ENCODE measurements at places on chromosomes 7 and 10.

- DNase-seq = no peak
These were observed 3.1 kb downstream of the NKX2-3 start for GRCh38 chr10:99535764-99536337.

DNA sequence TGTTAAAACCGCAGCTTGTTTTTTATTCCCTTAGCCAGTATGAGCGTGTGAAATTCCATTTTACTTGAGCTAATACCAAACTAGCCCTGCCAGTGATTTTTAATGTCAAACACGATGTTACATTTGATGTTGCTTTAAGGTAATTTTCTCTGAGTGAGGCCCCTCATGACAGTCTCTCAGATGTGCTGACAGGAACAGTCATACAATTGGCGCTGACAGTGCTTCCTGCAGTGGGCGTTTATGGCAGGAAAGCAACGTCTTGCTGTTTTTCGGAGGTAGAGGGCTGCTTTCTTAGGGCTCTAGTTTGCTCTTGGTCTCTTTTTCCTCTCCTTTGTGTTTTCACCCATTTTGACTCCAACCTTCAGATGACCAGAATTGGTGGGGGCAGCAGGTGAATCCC lies 19.3 kb downstream of the PON1 start:
- no peak for DNase-seq

GRCh38 chr7:66167773-66168387 lies 37.3 kb upstream of the TPST1 start:
- no peak for DNase-seq

GRCh38 chr7:85153715-85154114 lies 33.1 kb downstream of the SEMA3D start:
- DNase-seq = no peak

- no peak for DNase-seq
These were observed 13.8 kb downstream of the CYTH3 start for GRCh38 chr7:6258440-6259182.

- no peak for DNase-seq
These were observed 34.5 kb downstream of the LHPP start for GRCh38 chr10:124496150-124496549.

GRCh38 chr7:68476966-68477365 lies 1121.3 kb upstream of the AUTS2 start:
- no peak for DNase-seq

- DNase-seq = no peak
These were observed 23.0 kb downstream of the ECHDC3 start for GRCh38 chr10:11765141-11765540.

DNA sequence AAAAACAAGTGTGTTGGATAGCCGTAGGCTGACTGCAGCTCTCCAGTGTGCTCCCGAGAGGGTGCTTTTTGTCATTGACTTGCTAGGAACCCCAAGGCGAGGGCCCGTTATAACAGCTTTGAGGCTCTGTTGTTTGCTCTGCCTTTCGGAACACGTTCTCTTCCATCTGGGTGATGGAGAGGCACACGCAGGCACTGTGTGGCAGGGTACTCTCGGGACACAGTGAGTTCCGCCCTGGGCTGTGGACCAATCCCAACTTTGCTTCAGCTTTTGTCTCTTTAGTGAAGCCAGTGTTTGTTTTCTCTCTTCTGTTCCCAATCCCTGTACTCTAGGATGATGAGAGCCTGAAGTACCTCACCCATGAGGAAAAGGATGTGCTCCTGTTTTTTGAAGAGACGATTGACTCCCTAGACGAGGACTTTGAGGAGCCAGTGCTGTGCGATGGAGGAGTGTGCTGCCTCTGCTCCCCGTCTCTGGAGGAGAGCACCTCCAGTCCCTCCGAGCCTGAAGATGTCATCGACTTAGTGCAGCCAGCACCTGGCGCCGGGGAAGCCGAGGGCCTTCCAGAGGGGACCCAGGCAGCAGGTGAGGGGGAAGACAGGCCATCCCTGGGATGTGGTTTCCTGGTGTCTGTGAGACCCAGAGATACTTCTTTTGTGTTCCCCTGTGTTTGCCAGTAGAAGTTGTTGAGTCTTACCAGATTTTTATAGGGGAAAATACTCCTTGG lies 43.2 kb downstream of the PROSER2 start:
- DNase-seq = no peak

- DNase-seq = peak; percentile 52
These were observed 1.8 kb downstream of the MMRN2 start for GRCh38 chr10:86955501-86956194.

DNA sequence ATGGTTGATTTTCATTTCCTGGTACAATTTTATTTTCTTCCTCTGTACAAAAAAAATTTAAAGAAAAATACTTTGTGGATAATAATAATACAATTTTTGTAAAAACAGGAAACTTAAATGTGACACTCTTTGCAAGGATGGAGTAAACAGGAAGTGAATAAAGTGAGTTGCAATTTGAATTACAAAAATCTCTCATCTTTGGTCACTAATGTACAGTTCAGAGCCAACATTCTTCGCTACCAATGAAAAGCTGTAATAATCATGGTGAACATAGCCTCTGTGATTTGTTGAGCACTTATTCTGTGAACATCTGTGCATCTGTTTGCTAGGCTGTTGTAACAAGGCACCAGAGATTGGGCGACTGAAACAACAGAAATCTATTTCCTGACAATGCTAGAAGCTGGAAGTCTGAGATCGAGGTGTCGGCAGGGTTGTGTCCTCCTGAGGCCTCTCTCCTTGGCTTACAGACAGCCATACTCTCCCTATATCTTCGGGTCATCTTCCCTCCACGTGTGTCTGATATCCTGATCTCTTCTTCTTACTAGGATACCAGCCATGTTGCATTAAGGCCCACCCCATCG lies 295.3 kb upstream of the KLF6 start:
- no peak for DNase-seq

DNA sequence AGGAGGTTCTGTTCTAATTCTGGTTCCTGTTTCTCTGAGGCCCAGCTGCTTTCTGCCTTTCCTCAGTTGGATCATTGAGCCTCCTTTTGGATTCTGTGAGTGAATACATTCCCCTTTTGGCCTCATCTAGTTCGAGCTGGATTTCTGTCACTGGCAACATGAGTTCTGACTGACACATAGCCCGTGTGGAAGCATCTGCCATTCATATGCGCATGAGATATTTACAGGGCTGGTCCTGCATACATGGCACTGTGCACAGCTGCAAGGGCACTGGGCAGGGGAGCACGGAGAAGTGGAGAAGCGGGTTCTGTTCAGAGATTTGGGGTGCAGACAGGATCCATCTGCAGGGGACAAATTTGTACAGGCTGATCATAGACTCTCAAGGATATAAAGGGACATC lies 352.8 kb downstream of the RPS24 start:
- DNase-seq = no peak

DNA sequence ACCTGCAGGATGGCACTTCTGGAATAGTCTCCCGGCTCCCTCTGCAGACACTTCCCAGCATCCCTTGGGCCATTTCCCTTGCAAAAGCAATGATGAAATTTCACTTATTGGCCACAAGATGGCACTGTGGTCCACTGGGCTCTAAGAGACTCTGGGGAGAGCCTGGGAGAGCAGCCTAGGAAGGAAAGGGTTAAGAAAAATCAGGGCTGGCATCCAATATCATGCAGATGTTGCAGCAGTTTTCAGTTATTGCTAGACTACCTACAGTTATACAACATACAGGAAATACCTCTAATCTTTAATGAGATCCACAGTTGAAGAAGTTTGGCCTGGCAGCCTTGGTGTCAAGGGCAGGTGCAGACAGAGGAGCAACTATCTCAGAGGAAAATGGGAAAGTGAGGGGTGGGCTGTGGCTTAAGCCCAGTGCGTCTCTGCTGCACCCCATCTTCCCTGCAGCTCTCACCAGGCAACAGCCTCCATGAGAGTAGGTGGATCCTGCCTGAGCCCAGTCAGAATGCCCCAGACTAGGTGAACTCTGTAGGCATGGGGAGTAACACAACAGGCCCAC lies 100.2 kb upstream of the PRSS58 start:
- DNase-seq = no peak

GRCh38 chr7:152702-153391 lies 39.5 kb upstream of the FAM20C start:
- peak; percentile 35 for DNase-seq

DNA sequence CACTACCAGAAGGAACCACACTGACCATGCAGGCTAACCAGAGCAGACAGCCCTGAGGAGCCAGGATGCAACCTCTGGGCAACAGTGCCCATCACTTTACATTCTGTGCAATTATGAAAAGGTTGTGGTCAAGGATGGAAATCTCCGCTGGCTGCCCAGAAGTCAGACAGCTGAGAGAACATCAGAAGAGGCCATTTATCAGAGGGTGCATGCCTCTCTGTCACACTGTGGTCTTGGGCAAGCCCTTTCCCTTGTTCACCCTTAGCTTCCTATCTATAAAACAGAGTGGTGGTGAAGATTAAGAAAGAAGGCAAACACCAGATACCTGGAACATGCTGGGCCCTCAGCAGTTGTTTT lies 120.7 kb upstream of the GDF10 start:
- DNase-seq = no peak

DNA sequence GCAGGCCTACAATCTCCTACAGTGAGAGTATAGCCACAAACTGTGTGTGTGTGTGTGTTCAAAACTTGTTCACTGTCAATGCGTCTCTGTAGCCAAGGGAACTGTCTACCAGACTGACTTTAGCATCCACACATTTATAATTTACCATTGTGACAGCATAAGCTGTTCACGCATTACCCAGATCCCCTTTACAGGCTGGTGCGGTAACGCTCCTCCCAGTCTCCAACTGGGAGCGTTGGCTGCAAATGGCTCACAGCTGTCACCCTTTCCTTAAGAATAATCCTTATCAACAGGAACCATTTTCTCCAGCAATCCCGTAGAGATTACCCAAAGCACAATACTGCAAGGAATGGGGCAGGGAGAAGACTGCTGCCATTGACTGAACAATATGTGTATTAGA lies 199.5 kb downstream of the GPAM start:
- no peak for DNase-seq

DNA sequence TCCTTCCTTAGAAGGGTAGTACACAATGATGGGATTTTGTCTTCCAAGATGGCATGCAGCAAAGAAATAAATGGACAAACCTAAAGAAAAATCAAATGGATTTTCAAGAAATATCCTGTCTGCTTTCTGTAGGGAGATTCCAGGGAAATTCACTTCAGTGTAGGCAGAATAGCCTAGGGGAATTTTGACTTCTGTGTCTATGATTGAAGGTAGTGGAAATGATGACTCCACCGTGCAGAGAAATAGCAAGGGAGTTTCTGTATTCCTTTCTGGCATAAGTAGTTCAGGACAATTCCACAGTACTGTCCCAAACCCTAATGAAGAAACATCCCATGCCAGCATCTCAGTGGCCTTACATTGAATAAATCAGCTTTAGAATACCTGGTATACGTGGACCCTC lies 9.5 kb downstream of the ATOH7 start:
- DNase-seq = no peak

- no peak for DNase-seq
These were observed 8.4 kb downstream of the BNIP3 start for GRCh38 chr10:131973160-131973951.

DNA sequence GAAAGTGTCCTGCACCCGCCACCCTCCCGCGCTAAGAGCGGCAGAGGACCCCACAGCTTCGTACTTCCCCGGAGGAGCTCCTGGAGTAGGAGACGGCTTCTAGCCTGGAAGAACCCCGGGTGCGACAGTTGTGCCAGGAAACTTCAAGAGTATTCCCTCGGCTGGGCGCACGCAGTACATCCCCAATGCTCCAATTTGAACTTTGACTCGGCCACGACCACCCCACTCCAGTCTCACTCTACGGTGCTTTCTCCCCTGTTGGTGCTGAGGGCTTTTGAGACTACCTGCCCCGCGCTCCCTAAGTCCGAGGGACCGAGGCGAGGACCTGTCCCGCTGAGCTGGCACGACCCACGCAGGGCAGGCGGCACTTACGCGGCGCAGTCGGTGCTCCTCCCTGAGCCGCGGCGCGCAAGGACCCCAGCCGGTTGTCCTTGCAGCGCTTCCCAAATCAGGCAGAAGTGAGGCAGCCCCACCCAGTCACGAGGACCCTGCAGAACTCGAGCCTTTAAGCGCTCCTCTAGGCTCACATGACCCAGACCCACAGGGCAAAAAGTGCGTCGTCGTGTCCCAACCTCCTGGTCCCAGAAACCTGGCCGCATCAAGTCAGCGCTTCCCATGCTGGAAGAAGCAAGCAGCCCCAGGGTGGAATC lies at the start of gene CPVL:
CPVL (minus strand) TSS at position 481 of the 650 bp plus-strand sequence. CDS start 25,476 bp downstream, outside the sequence.
- DNase-seq = peak; percentile 79

GRCh38 chr10:94417321-94417720 lies 15.0 kb downstream of the TBC1D12 start:
- no peak for DNase-seq

GRCh38 chr10:112448888-112449287 lies 1.9 kb downstream of the VTI1A start:
- no peak for DNase-seq

- no peak for DNase-seq
These were observed 56.2 kb downstream of the CREM start for GRCh38 chr10:35182631-35183510.

DNA sequence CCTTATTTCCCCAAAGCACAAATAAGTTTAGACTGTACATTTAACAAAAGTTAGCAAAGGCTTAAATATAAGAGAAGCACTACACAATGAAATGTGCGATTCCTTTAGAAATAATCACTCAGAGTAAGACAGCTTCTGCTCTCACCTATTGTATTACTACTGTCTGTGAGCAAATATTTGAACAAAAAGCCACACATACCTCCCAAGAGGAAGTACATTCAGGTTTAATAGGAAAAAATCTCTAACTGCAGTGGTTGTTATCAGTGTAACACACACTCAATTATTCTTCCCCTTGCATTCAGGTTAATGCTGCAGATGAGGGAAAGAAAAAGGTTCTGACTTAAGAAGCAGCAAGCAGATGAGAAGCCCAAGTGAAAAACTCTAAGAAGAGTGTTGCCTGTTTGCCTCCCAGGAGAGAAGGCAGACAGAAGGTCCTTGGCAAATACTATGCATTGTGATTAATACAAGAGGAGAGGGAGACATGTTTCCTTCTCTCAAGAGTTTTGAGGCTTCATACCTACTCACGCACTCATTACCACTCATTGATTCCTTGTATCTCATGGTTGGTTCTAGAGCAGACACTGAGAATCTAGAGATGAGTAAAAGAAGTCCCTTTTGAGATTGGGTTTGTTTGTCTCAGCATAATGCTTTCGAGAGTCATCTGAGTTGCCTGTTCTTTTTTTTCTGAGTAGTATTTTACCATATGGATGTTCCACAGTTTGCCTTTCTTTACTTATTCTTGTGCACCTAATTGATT lies 13.6 kb downstream of the GIMAP4 start:
- no peak for DNase-seq

- DNase-seq = no peak
These were observed 66.8 kb downstream of the POU6F2 start for GRCh38 chr7:39044489-39044888.

GRCh38 chr10:33600381-33600780 lies 265.9 kb upstream of the NRP1 start:
- no peak for DNase-seq

Measured in lower lobe of right lung (tissue), 2 donors.